NCI-H1436 treated with DMSO at 0.1 percent for 48 hours (cell line): ENCODE measurements at places on chromosomes 1 and 21.

DNA sequence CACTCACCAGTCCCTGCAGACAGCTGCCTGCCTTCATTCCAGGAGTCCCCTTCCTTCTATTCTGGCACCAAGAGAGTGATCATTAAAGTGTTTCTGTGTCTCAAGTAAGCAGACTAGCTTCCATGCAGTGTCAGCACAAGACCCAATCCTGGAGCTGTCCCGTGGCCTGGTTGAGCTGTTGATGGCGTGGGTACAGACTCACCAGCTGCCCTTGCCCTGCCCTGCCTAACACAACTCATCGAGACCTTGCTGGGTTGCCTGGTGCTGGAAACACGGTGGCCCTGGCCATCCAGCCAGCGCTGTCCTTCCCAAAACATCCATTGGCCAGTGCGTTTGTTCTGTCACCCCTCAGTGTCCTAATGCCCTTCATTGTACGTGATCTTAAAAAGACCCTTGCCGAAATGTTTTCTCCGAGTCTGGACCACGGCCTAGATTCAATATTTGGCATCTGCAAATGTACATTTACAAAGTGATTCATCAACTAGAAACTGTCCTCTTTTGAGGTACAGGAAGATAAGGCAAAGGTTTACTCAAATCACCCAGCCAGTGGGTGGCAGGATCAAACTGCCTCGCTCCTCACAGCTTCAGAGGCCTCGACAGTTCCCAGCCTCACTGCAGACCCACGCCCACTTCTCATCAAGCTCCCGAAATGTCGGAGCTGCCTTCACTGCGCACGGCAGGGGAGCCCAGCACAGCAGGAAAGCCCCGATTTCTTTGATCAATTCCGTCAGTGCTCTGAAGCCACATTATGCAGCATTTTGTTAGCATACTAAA is 494.2 kb downstream of the KIF26B start:
- DNase-seq: no peak

DNA sequence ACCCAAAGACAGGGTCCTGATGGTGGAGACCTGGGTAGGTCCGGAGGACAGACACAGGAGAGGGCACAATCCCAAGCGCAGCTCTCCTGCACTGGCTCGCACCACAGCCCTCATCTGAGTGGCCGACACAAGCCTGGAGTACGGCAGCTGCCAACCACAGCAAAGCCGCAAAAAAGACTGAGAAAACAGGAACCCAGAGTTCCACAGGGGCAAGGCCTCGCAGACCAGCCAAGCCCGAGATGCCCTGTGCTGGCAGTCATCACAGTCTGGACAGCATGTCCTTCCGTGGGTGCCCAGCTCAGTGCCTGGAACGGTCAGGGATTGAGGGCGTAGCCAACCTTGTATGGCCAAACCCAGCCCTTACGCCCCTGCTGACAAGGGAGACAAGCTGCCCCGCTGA is 11.4 kb downstream of the ZBTB48 start:
- no peak for DNase-seq

- no peak for DNase-seq
Observed at GRCh38 chr1:27994060-27994459, 34.3 kb downstream of the XKR8 start.

DNA sequence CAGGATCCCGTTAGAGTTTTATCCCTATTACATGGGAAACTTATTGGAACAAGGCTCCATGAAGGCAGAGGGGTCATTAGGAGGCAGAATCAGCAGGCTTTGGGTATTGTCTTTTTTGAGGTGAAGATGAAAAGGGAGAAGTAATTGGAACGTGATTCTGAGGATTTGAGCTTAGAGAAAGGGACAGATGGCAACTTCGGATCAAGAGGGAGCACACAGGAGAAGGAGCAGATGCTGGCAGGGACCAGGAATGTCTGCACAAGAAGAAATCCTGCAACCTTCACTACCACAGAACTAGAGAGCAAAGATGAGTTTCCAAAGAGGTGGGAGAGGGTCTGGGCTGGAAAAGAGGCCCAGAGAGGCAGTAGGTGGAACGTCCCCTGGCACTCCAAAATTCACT is 202.8 kb downstream of the RRAGC start:
- DNase-seq: no peak

DNA sequence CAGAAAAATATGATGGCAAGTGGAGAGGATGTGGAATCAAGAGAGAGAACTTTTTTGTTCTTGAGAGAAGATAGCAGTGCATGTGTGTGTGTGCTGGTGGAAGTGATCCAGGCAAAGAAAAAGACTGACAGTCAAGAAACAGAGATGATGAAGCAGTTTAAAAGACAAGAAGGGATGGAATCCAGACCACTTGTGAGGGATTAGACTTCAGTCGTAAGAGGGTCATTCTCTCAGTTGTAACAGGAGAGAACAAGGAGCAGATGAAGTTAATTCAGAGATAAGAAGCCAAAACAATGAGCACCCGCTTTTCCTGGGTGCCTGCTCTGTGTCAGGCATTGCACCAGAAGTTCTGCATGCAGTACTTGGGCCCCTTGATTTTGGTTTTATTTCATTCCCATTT is 76.6 kb downstream of the RNF220 start:
- DNase-seq: no peak

DNA sequence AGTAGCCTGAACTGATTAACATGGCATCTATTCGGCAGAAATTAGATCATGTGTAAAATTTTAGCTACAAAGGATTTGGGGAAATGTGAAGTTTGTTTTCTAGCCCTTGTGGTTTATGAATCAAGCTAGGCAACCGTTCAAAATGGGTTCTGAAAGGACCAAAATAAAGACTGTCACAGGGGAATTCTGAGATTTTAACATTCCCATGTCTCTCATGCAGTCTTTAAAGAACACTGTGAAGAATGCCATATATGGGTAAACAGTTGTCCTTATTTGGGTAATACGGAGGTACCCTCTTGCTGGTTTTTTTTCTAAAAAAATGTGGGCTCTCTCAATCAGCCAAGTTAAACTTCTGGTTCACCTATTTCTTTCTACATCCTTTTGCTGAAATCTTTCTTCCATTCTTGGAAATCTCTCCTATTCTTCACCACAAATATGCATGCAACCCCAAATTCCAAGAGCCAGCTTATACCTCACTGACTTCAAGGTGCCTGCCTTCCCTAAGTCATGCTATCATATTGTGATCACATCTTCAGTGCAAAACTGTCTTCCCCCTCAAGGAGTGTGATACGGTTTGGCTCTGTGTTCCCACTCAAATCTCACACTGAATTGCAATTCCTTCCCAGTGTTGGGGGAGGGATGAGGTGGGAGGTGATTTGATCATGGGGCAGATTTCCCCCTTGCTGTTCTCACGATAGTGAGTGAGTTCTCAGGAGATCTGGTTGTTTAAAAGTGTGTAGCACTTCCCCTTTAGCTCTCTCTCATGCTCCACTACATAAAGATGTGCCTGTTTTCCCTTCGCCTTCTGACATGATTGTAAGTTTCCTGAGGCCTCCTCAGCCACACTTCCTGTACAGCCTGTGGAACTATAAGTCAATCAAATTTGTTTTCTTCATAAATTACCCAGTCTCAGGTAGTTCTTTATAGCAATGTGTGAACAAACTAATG is 308.7 kb downstream of the TTLL7 start:
- no peak for DNase-seq

- no peak for DNase-seq
Observed at GRCh38 chr1:67134695-67135094, at the start of gene C1orf141. C1orf141 (minus strand) TSS chr1:67134970; CDS start chr1:67127240, 7,730 bp downstream.

GRCh38 chr1:213605732-213606131 is 382.0 kb upstream of the PROX1 start:
- DNase-seq: no peak

- no peak for DNase-seq
Observed at GRCh38 chr1:221072214-221072613, 193.0 kb downstream of the HLX start.

DNA sequence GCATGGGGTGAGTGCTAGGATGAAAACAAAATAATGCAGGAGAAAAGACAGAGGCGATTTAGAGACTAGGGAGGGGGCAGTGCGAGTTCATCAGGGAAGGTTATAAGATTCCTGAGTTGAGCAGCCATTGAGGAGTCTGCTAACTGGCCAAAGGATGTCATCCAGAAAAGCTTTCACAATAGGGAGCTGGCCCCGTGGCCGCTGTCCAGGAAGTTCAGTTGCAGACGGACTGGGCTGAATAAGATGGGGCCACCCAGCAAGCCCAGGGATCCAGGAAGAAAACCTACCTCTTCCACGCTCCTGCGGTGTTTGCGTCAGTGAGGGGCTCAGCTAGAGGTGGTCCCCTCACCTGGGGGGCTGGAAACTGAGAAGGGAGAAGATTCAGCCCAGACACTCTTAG is 4.0 kb upstream of the PKP1 start:
- DNase-seq: no peak

GRCh38 chr21:37407719-37408420 is 41.3 kb downstream of the DYRK1A start:
- no peak for DNase-seq

DNA sequence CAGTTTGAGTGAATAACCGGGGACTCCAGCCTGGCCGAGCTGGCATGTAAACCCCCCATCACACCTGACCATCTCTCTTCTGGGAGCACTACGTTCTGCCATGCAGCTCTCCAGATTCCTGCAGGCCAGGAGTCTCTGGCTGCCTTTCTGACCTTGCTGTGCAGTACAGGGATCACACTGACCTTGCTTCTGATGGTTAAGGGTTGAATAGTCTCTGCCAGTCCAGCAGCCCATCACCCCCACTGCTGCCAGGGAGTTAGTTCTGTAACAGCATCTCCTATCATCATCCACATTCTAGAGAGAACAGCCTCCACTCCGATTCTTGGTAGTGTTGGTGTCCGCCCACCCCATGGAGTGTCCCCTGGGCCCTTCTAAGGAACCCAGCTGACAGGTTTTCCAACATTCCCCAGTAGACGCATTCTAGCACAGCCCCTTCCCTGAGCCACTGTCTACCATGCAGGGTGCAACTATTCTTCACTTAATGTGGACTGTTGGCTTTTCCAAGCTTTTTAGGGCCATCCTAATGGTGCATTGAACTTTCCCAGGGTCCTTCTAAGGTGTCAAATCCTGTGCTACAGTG is 109.8 kb downstream of the RIPK4 start:
- no peak for DNase-seq

- no peak for DNase-seq
Observed at GRCh38 chr1:201103666-201104065, 8.6 kb downstream of the CACNA1S start.

DNA sequence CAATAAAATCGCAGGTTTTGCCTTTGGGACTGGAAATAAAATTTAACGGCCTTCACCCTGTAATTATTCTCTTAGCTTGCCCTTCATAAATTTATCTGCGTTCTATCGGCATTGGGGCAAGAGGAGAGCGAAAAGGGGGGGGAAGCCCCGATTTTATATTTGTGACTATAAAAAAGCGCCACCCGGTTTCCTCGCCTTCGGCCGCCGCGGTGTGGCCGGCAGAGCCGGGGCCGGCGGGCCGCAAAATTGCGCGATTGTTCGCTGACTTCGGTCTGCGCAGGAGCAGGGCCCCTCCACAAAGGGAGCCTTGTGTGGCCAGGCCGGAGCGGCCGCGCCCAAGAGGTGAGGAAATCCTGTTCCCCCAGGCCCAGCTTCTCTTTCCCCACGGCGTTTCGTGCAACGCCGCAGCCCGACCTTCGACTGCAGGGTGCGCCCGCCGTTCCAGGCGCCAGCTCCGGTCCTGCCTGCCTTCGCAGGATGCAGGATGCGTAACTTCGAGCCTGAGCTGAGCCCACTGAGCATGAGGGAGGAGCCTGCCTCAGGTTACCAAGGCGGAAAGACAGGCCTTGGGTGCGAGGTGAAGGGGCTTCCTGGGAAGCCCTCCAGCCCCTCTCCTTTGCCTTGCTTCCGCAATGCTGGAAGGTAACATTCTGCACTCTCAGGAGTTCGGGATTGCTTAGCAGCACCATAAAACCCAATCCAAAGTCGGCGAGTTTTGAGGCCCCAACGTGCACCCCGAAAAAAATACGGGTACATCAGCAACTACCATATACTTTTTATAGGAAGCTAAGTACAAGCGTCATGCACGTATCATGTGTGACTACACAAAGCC is 4.9 kb upstream of the TBX15 start:
- no peak for DNase-seq

DNA sequence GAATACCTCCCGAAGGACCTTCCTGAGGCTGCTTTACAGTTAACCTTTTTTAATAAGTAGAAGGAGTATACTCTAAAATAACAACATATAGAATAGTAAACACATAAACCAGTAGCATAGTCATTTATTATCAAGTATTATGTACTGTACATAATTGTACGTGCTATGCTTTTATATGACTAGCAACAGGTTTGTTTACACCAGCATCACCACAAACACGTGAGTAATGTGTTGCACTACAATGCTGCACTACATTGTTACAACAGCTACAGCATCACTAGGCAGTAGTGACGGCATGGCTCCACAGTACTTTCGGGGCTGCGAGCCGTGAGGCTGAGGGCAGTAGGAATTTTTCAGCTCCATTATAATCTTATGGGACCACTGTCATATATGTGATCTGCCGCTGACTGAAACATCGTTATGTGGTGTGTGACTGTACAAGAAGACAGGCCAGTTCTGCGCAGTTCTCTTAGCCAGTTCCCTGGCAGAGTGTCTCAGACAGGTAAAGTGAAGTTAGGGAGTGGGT is 82.8 kb upstream of the LRRC8D start:
- DNase-seq: no peak
